Activated CD4-positive, alpha-beta T cell treated with anti-CD3 and anti-CD28 coated beads, Interleukin-2, amount 10 ng/mL, durations not matched to agents 7 days and 5 days (primary cell): ENCODE measurements at places on chromosomes 16 and 17. TPM values are rescaled to one million over a fixed set of nuclear protein-coding genes. Genes with fewer than 3 reads are reported as not detected.
A peak's percentile ranks its signal among the peaks of the same experiment; 100 is the strongest.

CCL8 gene
- total RNA-seq, result not detected

DNA sequence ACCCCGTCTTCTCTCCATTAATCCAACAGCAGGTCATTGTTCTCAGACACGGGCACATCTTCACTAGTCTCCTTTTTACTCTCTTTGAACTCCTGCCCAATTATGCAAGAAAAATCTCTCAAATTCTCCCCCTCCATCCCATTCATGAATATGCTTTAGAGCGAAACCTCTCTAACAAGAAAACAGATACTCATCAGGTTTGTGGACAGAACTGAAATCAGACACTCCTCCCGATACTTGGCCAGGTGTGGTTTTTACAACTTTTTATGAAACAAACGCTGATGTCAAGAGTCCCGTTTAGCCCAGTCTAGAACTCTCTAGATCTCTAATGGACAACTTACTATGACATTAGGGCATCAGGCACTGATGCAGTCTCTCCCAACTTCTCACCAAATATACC, 40.9 kb downstream of the PIK3R5 start:
- DNase-seq, result no peak
- H3K27ac ChIP-seq, result no peak overlapping the region

DNA sequence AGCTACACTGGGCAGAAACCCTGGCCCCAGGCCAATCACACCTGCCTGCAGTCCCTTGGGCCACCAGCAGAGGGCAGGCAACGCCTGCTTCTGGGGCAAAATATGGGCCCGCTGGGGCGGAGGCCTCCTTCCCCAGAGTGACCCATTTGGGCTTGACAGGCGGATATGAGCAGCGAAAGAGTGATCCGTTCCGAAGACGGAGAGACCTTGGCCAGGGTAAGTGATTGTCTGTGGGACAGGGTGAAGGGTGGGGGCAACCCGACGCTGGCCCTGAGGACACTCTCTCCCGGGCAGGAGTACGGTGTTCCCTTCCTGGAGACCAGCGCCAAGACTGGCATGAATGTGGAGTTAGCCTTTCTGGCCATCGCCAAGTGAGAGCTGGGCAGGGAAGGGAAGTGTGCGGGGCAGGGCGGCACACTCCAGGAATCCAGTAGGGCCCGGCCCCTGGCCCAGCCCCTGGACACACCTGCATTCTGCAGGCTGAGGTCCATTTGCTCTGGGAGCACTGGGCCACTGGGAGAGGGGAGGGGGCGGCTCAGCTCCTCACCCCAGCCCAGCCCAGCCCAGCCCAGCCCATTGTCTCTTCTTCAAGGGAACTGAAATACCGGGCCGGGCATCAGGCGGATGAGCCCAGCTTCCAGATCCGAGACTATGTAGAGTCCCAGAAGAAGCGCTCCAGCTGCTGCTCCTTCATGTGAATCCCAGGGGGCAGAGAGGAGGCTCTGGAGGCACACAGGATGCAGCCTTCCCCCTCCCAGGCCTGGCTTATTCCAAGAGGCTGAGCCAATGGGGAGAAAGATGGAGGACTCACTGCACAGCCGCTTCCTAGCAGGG, 3.5 kb upstream of the NHERF1 start:
- H3K4me3 ChIP-seq, result peak overlapping the region; percentile 26
- peaks cover 74% of the 10 kb centered on the region for H3K4me1 ChIP-seq
- peak; percentile 83 for DNase-seq
- H3K27me3 ChIP-seq, result no peaks in the 10 kb centered on the region

DNA sequence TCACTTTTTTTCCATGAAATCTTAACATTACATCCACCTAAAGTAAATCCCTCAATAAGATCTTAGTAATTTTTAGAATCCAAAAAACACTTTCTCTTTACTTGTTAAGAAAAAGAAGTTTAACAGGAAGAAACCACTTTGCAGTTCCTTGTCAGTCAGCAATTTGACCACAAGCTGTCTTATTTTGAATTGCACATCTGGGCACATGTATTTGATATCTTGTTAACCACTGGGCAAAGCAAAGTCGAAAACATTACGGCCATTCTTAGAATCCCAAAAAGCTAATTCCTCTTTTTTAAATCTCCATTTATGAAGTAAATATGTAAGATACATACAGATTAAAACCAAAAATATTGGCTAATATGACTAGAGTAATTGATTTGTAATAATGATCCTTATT, 1.1 kb downstream of the ABCA10 start:
- H3K27me3 ChIP-seq, result peaks cover 8% of the 10 kb centered on the region
- H3K4me3 ChIP-seq, result no peak overlapping the region
- no peaks in the 10 kb centered on the region for H3K36me3 ChIP-seq

ELMO3 gene
- 6.2 TPM for total RNA-seq

PPL gene
- total RNA-seq, result not detected

- no peaks in the 10 kb centered on the region for H3K36me3 ChIP-seq
- H3K4me1 ChIP-seq, result no peaks in the 10 kb centered on the region
- peaks cover 6% of the 10 kb centered on the region for H3K27me3 ChIP-seq
- H3K4me3 ChIP-seq, result no peak overlapping the region
Measured at GRCh38 chr16:15810411-15810810, 46.4 kb downstream of the MYH11 start.

- H3K27ac ChIP-seq, result no peak overlapping the region
- H3K27me3 ChIP-seq, result no peaks in the 10 kb centered on the region
- DNase-seq, result no peak
Measured at GRCh38 chr17:14351493-14351892, 50.6 kb downstream of the HS3ST3B1 start.

DNA sequence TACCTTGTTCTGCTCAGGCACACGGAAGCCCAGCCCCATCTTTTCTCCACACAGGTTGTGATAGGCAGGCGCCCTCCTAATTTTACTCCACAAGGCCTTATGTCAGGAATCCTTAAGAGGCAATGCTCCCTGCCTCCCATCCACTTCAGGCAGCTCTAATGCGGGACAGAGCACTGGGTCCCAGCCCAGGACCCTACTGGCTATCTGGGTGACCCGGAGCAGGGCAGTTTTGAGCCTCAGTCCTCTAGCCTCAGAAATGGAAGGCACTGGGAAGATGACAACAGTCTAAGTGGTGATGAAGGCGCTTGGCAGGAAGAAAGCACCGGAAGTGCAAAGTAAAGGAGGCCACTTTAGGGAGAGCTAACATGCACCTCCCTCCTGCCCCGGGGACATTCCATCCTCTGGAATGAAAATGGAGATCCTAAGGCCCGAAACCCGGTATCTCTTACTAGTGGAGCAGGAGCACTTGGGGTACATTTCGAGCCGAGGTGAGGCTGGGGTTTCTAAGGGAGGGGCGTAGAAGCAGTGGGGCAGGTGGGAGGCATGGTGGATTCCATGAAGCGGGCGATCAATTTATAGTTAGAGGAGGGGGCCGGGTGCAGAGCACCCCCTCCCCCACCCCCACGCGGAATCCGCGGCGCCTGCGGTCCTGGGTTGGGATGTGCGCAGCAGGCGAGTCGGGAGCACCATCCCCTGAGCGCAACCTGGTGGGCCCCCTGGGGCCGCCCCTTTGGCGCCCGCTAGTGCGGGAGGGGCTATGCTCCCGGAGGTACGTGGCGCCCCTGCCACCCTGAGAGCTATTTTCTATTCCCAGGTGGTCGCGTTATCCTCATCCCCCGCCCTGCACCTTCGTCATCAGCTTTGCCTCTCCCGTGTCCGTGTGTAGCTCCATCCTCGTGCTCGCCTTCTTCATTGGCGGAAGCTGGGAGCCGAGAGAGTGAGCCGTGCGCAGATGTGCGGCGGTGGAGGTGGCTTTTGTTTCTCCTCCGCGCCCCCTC, 4.9 kb downstream of the MT1F start:
- peak overlapping the region; percentile 81 for H3K27ac ChIP-seq
- peaks cover 43% of the 10 kb centered on the region for H3K4me1 ChIP-seq
- peak; percentile 43 for DNase-seq
- H3K27me3 ChIP-seq, result peaks cover 40% of the 10 kb centered on the region
- no peaks in the 10 kb centered on the region for H3K36me3 ChIP-seq

DNA sequence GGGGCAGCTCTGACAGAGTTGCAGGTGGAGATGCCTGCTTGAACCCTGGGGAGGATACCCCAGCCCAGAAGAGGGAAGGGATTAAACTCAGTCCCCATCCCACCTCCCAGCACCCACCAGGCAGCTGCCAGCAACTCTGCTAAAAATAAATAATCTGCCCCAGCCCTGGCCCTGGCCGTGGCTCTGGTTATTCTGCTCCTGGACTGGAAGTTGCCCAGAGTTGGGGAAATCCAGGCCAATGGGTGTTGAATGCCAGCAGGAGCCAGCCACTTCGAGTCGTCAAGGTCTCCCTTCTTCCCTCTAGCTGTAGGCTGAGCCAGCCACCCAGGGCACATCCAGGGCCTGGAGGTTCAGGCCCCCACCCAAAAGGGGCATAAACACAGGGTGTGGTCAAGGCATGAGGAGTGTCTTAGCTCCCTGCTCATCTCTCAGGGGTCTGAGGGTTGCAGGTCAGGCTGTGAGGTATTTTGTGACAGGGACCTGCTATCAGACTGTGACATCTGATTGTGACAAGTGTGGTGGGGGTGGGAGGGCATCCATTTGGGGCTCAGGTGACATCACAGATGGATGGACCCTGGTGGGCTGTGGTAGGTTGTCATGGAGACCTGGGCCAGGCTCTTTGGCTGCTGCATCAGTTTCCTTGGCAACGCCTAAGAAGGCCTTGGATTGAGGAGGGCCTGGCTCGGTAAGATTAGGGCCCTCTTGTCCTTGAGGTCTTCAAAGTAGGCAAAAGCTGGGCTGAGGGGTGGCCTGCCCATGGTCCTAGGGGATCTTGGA, 1.0 kb upstream of the RRAD start:
- no peak overlapping the region for H3K27ac ChIP-seq
- peaks cover under 1% of the 10 kb centered on the region for H3K36me3 ChIP-seq
- peaks cover 23% of the 10 kb centered on the region for H3K4me1 ChIP-seq
- H3K27me3 ChIP-seq, result peaks cover 31% of the 10 kb centered on the region
- H3K4me3 ChIP-seq, result no peak overlapping the region
- no peak for DNase-seq

- DNase-seq, result no peak
- H3K4me3 ChIP-seq, result no peak overlapping the region
- H3K36me3 ChIP-seq, result peaks cover 4% of the 10 kb centered on the region
- no peaks in the 10 kb centered on the region for H3K27me3 ChIP-seq
- H3K4me1 ChIP-seq, result peaks cover 17% of the 10 kb centered on the region
Measured at GRCh38 chr17:28178800-28179199, 136.3 kb downstream of the NLK start.

GRCh38 chr16:30063278-30063892, 2.2 kb upstream of the ALDOA start:
- no peaks in the 10 kb centered on the region for H3K27me3 ChIP-seq
- peaks cover 27% of the 10 kb centered on the region for H3K4me1 ChIP-seq
- H3K36me3 ChIP-seq, result peaks cover 34% of the 10 kb centered on the region
- peak overlapping the region; percentile 99 for H3K27ac ChIP-seq

GRCh38 chr17:38732376-38733281, 2.5 kb downstream of the CISD3 start:
- H3K36me3 ChIP-seq, result peaks cover 29% of the 10 kb centered on the region
- H3K27ac ChIP-seq, result peak overlapping the region; percentile 77
- H3K4me1 ChIP-seq, result peaks cover 58% of the 10 kb centered on the region
- H3K4me3 ChIP-seq, result peak overlapping the region; percentile 97
- DNase-seq, result no peak

- H3K27ac ChIP-seq, result peak within 1 kb of the TSS; percentile 92
- peaks cover 54% of the 10 kb centered on the region for H3K27me3 ChIP-seq
- peaks cover 28% of the 10 kb centered on the region for H3K4me1 ChIP-seq
- DNase-seq, result peak; percentile 81
- peak within 1 kb of the TSS; percentile 82 for H3K4me3 ChIP-seq
Measured at GRCh38 chr17:62965686-62966425, at the start of gene TANC2. Gene TANC2, plus strand, starts transcription at chr17:62966235. Its CDS starts 43,325 bp downstream, at chr17:63009560.

DNA sequence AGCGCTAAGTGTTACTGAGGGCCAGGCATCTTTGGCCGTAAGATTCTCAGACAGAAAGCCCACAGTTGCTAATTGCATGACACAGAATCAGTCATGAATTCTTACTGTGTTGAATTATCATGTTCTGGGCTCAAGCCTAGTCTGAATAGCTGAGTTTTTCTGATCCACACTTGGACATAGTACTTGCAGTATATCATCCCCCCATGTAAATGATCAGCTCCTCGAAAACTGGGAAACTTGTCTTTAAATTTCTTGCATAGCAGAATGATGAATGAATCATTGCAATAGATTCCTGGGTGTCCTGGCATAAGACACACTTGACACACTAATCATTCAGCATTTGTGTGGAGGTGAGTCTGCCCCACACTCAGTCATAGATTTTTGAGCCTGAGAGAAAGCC, 2.2 kb downstream of the MLYCD start:
- DNase-seq, result no peak
- peaks cover 28% of the 10 kb centered on the region for H3K4me1 ChIP-seq
- no peaks in the 10 kb centered on the region for H3K36me3 ChIP-seq
- H3K4me3 ChIP-seq, result peak overlapping the region; percentile 24

GRCh38 chr16:87108941-87109340, 208.3 kb downstream of the C16orf95 start:
- H3K27ac ChIP-seq, result no peak overlapping the region
- H3K27me3 ChIP-seq, result peaks cover 6% of the 10 kb centered on the region
- H3K36me3 ChIP-seq, result no peaks in the 10 kb centered on the region
- no peak for DNase-seq
- H3K4me1 ChIP-seq, result no peaks in the 10 kb centered on the region
- H3K4me3 ChIP-seq, result no peak overlapping the region

- no peaks in the 10 kb centered on the region for H3K4me1 ChIP-seq
- H3K27me3 ChIP-seq, result peaks cover 19% of the 10 kb centered on the region
- H3K27ac ChIP-seq, result no peak overlapping the region
- no peaks in the 10 kb centered on the region for H3K36me3 ChIP-seq
- DNase-seq, result no peak
Measured at GRCh38 chr17:33803686-33804085, 451.4 kb upstream of the CCL2 start.

GRCh38 chr16:17474572-17474971, 3.8 kb upstream of the XYLT1 start:
- peaks cover 3% of the 10 kb centered on the region for H3K36me3 ChIP-seq
- H3K4me3 ChIP-seq, result no peak overlapping the region
- peaks cover 41% of the 10 kb centered on the region for H3K4me1 ChIP-seq
- DNase-seq, result peak; percentile 15
- peaks cover 18% of the 10 kb centered on the region for H3K27me3 ChIP-seq

SLC13A2 gene
- total RNA-seq, result not detected

SETD1A gene
- total RNA-seq, result 26.5 TPM

- peaks cover 2% of the 10 kb centered on the region for H3K4me1 ChIP-seq
- H3K4me3 ChIP-seq, result no peak overlapping the region
- no peak overlapping the region for H3K27ac ChIP-seq
- no peak for DNase-seq
Measured at GRCh38 chr16:83970430-83970815, 2.4 kb downstream of the NECAB2 start.

DNA sequence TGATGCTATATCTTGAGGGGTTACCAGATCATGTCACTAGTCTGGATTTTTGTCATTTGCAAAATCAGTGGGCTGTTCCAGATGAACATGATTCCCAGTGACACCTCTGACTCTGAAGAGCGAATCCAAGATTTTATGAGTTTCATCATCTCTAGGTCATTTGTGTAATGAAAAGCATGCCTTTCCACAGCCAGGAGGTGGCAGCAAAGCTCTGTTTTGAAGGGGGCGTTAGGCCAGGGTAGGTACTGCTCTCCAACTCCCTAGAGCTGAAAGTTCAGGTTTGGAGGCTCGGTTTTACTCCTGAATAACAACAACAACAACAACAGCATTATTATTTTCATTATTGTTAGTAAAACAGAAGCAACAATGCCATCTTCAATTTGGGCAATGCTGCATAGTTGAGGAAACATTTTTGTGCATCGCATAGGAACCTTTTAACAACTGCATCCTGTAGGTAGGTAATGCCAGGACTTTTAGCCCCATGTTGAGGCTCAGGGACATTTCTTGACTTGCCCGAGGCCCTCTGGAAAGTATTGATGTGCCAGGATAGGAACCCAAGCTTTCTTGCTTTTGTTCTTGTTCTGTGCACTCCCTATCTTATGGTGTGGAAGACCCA, 77.0 kb downstream of the MYH13 start:
- no peak overlapping the region for H3K4me3 ChIP-seq
- no peaks in the 10 kb centered on the region for H3K36me3 ChIP-seq
- H3K27me3 ChIP-seq, result no peaks in the 10 kb centered on the region
- peak; percentile 37 for DNase-seq
- H3K4me1 ChIP-seq, result peaks cover 7% of the 10 kb centered on the region
- H3K27ac ChIP-seq, result no peak overlapping the region
